ENCODE measurements at places on chromosomes 7 and 10.

DNA sequence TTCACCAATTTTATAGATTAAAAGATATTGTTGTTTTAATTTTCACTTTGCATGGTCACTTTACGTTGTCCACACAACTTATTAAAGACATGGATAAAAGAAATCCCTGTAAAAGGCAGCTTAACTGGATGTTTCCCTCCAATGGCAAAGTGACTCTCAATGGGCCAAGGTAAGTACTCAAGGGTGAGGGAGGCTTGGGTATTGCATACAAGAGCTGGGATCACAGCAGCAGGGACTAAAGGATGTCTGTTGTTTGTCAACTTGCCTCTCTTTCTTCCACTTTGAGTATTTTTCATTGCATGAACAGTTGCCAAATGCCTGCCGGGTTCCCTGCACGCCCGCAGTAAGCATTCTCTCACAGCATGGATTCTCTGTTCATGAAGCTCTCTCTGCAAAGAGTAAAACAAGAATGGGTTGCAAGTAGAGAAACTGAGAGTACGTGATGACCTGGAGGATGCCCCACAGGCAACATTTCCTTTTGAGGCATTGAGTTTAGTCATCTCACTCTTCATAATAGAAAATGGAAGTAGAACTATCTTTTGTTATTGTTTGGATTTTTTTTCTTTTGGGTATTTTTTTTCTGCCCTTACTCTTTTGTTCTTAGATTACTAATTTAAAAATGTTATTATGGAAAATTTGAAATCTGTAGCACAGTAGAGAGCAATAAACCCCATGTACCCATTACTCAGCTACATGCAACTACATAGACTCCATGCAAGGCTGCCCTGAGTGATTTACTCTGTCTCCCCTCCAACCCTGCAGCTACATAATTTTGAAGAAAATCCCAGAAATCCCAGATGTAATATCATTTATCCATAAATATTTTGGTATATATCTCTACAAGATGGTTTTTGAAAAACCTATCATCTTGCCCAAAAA lies 26.3 kb downstream of the GPR141 start:
- DNase-seq = no peak

DNA sequence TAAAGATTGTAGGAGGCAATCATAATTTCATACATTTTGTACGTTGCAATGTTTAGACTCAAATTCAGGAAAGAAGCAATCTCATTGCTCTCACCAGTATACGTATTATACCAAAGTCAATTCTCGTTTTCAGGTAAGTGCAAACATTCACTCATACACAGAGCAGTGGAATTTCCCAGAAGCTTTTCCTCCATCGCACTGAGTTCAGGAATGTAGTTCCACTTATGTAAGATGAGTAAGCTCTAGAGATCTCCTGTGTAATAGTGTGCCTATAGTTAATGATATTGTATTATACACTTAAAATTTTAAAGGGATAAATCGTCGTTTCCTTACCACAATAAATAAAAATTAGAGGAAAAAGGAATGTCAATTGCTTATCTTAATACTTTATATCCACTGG lies 470.8 kb upstream of the KCND2 start:
- DNase-seq = no peak

- DNase-seq = no peak
These were observed 300.4 kb downstream of the PHF14 start for GRCh38 chr7:11274074-11274473.

- no peak for DNase-seq
These were observed 61.1 kb downstream of the PPP1R17 start for GRCh38 chr7:31748084-31748483.

GRCh38 chr10:74771054-74771453 lies 55.3 kb upstream of the KAT6B start:
- DNase-seq = no peak

DNA sequence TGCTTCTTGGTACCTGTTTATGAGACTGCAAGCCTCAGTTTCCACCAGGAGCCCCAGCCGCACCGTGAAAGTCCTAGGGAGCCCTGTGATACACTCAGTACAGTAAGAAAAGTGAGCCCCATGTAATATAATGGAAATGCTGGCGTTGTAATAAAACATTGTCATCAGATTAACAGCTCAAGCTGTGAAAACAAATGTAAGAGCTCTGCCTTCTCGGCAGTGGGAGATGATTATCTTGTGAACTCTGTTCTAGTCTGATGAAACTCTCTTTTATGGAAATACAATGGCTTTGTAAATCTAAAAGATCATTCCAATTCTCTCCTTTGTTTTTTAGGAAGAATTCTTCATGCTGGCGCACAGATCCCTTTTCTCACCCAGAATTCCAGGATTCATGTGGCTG lies 299.9 kb downstream of the ABCA13 start:
- DNase-seq = no peak

- DNase-seq = no peak
These were observed 151.1 kb downstream of the DGKB start for GRCh38 chr7:14751461-14751860.

DNA sequence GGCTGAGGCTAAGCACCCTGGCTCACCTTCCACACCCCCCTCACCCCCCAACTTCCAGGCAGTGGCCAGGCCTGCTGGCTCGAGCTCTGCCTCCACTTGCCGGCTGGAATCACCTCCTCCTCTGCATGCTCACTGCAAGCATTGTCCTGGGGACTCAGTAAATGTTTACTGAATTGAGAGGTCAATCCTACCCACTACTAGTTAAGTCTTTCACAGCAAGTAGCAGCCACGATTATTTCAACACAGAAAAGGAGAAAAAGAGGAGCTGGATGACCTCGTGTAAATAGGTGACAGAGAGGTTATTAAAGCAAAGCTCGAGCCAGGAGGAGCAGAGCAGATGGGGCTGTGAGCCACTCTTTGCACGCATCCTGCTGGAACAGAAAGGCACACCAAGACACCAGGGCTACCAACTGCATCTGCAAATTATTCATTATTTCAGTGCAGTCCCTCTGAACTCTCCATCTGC lies 32.1 kb downstream of the HIPK2 start:
- DNase-seq = no peak

DNA sequence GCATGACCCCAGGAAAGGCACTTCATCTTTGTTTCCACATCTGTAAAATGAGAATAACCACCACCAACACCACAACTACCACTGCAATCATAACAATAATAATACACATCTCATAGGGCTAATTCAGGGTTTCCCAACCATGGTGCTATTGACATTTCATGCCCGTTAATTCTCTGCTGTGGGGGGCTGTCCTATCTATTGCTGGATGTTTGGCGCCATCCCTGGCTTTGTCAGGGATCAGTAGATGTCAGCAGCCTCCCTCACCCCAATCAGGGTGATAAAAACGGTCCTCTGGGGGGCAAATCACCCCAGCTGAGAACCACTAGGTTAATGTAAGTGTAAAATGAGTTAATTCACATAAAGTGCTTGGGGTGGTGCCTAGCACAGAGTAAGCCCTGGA lies 145.8 kb downstream of the EMX2 start:
- no peak for DNase-seq

DNA sequence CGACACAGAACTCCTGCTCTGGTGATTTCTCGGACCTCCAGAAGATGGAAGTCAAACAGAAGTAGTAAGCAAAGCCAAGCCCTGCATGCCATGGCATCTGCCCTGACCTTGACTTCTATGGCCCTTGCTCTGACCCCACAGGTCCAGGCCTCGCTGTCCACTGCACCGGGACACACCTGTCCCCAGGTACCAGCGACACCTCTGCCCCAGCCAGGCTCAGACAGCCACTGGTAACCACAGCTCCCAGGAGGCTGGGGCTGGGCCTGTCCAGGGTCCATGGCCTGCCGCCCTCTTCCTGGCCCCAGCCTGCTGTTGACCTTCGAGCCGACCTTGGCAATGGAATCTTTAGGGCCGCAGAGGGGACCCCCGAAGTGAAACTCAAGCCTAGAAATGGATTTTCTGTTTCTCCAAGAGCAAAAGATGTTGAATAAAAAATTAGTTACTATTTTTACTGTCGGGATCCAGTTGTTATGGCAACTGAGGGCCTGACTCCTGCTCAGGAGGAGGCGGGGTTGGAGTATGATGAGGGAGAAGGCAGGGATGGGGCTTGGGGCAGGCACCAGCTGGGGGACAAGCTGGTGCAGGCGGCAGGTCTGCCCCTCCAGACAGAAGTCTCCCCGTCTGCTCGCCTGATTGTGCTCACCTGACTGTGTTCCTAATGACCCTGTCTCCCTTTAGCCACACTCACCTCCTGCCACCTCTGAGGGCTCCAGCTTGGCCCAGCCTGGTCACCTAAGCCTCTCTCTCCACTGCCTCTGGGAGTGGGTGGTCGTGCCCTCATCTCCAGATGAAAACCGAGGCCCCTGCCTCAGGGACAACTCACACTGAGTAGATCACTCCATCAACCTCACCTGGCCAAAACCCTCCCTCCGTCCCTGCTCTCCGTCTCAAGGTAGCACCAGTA lies 4.1 kb upstream of the MMD2 start:
- DNase-seq = no peak

DNA sequence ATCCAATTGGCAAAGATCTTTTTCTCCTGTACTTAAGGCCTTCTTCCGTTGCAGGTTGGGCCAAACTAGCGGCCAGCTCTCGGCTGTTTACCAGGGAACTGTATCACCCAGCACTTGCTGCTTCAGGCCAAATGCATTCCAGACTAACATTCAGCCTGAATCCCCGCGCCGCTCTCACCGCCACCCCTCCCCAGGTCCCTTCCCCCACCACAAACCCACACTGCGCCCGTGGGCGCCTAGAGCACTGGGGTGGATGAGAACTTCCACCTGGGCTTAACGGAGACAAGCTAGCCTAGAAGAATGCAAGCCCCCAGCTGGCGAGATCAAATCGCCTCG lies 676 bp downstream of the TCAF1 start:
- DNase-seq = no peak

Measured in stimulated activated CD8-positive, alpha-beta memory T cell treated with anti-CD3 and anti-CD28 coated beads, Interleukin-15, amount 100 ng/mL, for 4 hours (primary cell).